ENCODE measurements at places on chromosomes 7 and 10. TPM values are rescaled to one million over a fixed set of nuclear protein-coding genes. Genes with fewer than 3 reads are reported as not detected.

DNA sequence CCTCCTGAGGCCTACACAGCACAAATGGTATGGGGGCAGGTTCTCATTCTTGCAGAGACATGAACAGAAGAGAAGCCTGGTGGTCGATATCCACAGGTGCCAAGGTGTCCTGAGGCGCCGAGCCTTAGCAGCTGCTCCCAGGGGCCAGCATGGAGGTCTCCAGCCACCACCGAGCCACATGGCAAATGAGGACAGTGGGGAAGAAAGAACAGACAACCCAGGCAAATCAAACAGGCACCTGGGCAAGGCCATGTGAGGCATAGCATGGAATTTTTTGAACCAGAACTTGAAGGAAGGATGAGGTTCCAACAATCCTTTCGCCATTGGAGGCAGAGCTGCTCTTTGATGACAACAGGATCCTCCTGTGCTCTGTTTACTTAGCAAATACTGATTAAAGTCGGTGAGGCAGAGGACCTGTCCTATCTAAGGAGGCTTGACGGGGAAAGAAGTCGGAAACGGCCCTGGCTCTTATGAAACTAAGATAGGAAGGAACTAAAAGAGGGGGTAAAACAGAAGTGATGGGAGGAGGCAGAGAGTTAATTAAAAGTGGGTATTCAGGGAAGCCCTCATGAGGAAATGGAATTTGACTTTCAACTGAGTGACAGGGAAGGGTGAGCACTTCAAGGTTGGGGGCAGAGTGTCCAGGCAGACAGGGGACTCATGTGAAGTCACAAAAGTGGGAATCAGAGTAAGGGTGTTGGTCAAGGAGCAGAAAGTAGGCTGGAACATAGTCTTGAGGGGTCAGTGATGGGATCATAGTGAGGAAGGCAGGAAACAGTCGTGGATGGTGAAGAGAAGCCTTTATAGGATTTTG lies 8.6 kb upstream of the CALML3 start:
- no peaks in the 10 kb centered on the region for H3K36me3 ChIP-seq
- H3K4me3 ChIP-seq = no peak overlapping the region
- H3K27me3 ChIP-seq = no peaks in the 10 kb centered on the region

DNA sequence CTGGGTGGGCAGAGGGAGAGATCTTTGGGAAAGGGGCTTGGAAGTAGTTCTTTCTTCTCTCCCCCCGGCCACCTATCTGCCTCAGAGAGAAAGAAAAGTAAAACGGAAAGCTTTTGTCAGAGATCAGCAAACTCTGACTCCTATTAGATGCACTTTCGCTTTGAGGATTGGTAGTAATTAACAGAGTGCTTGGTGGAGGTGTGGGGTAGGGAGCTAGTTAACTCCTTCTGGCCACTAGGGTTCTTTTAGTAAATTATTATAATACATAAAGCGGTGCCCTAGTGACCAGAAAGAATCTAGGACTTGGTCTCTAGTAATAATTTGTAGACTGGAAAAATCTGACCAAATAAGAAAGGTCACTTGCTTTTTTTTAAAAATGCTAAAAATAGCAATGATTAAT lies 54.6 kb downstream of the CPVL start:
- peak overlapping the region; percentile 46 for H3K27ac ChIP-seq
- no peaks in the 10 kb centered on the region for H3K4me1 ChIP-seq
- no peak for DNase-seq

DNA sequence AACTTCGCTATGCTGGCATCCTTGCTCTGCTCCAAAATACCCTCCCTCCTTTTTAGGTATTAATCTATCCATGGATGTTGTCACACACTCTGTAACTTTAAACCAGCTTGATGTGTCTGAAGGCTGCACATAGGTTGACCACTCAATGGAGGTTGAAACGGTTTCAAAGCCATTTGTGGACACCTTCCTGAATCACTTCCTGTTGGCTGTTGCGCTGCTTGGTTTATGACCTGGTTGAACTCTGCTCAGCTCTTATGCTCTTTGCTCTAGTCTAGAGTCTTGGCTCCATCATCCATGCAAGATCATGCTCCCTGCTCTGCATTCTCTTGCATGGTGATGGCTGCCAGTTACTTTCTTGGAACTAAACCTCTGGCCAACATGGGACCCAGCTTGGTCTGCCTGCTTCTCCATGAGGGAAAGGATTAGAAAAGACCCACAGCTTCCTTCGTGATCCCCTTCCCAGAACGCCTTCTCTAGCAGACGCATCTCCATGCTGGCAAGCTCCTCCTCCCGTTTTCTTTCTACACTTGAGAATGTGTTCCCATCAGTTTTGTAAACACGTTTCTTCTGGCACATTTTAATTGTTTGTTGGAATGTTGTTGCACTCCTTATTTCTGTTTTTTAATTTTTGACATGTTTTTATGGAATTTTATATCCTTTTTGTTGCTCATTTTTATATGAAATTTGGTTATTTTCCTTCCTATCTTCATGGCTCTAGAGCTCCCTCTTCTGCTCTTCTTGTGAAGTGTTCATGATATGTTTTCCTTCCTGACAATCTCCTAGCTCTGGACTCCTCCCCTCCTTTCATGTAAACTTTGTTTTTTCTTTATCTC lies 149.8 kb downstream of the XPNPEP1 start:
- no peaks in the 10 kb centered on the region for H3K4me1 ChIP-seq
- no peaks in the 10 kb centered on the region for H3K27me3 ChIP-seq
- H3K27ac ChIP-seq = no peak overlapping the region

DNA sequence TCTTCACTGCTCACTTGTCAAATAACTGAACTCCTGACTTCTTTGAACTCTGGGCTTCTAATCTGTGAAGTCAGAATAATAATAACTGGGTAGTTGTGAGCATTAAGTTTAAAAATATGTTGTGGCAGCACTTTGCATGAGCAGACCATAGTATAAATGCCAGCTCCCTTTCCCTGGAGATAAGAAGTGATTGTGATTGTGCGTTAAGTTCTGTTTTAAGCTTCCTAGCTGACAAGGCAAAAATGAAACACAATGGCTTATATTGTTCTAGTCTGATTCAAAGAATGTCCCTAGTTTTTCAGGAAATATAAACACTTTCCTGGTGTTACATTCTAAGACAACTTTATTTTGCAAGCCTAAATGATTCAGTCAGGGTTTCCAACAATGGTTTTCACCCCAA lies 61.8 kb downstream of the PTPRE start:
- H3K4me3 ChIP-seq = no peak overlapping the region
- no peak overlapping the region for H3K27ac ChIP-seq
- H3K4me1 ChIP-seq = no peaks in the 10 kb centered on the region
- DNase-seq = no peak

- no peak overlapping the region for H3K27ac ChIP-seq
- no peak overlapping the region for H3K4me3 ChIP-seq
- H3K4me1 ChIP-seq = no peaks in the 10 kb centered on the region
Observed at GRCh38 chr10:75528392-75528791, 97.0 kb downstream of the LRMDA start.

SPDYE16 gene
- 0.10 TPM for total RNA-seq

Data from naive thymus-derived CD4-positive, alpha-beta T cell (primary cell).